ENCODE measurements at places on chromosomes 13 and 19.

DNA sequence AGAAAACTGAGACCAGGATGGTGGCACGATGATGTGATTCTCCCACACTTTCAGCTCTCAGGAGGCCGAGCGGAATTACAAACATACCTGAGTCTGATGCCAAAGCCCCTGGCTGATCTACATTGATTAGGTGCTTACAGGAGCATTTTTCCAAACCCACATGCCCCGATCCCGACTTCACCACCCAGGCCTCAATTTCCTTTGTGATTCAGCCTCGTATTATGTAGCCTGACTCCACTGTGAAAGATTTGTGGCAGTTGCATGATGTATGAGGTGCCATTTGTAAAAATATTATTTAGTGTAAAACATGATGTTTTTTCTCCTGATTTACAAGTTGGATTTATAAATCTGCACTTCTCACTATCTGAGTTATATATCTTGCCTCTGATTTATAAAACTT, 118.0 kb downstream of the TSHZ3 start:
- DNase-seq, result no peak

DNA sequence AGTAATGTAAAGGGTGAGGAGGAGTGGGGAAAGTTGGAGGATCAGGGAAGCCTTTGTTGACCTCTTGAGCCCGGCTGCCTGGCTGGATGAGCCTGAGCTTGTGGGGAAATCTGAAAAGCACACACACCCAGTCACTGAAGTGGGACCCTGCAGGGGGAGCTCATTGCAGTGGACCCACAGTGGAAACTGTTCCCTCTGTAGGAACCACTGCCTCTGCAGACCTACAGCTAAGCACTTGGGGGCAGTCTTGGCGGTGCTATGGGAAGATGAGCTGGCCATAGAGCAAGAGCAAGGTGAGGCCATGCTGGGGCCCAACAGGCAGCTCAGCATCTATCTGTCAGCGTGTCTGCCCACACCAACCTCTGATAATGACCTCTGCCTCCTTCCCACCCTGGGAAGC, 294.8 kb downstream of the TSHZ3 start:
- DNase-seq, result peak; percentile 6

DNA sequence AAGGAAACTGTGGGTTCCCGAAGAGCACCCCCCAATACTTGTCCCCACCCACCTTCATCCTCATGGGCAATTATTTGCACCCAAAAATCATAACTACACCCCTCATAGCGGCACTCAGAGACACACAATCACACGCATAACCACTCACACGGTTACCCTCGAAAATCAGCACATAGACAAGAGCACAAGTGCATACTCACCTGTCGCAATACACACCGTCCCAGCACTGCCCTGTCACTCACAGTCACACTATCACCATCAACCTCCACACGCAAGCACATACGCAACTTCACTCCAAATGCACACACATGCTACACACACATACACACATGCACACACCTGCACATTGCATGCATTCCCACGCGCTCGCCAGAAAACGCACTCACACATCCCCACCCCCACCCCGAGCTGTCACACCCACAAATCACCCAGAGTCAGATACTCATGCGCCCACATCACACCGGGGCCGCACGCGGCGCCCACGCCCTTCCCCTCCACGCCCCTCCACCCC, 535 bp downstream of the COL5A3 start:
- no peak for DNase-seq

DNA sequence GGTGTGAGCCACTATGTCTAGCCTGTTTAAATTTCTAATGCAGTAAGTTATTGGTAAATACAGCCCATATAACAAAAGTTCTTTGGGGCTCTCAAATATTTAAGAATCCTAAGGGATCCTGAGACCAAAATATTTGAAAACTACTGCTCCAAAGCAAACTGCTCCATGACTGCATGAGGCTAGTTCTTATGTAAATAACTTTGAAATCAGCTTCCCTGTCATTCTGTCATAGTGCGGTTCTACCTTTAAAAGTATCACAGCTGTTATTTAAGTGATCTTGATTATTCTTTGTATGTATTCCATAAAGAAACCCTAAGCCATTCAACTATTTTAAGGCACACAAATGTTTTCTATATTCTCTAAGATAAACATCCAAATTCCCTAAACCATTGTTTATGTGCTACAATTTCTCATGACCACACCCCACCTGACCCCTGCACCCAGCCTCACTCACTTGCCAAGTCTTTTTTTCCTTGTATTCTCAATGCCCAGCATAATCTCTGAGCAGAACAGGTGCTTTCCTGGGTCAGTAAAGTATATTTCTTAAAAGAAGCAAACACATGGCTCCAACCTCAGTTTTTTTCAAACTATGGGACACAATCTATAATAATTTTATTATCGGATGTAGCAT, 146.6 kb downstream of the RNF17 start:
- no peak for DNase-seq

- DNase-seq, result no peak
Observed at GRCh38 chr13:85140192-85140591, 659.0 kb downstream of the SLITRK6 start.

DNA sequence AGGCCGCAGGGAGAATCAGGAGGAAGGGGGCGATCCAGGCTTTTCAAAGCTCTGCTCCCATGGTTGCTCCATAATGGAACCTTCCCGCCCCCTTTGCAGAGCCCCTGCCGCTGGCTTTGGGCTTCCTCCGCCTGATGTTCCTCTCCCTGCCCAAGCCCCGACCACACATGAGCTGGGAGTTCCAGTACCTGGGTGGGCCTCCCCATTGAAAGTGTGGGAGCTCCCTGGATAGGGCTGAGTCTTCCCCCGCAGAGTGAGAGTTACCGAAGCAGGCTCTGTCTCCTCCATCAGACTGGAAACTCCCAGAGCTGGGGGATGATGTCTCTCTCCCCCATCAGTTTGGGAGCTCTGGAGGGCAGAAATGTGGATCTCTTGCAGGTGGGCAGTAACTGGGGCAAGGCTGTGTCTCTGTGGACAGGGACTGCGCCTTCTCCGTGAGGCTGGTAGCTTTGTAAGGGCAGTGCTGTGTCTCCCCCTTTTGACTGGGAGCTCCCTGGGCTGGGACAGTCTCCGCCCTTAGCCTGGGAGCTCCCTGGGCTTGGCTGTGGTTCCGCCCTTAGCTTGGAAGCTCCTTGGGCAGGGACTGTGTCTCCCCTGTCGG, 722 bp downstream of the DCAF15 start:
- DNase-seq, result no peak

DNA sequence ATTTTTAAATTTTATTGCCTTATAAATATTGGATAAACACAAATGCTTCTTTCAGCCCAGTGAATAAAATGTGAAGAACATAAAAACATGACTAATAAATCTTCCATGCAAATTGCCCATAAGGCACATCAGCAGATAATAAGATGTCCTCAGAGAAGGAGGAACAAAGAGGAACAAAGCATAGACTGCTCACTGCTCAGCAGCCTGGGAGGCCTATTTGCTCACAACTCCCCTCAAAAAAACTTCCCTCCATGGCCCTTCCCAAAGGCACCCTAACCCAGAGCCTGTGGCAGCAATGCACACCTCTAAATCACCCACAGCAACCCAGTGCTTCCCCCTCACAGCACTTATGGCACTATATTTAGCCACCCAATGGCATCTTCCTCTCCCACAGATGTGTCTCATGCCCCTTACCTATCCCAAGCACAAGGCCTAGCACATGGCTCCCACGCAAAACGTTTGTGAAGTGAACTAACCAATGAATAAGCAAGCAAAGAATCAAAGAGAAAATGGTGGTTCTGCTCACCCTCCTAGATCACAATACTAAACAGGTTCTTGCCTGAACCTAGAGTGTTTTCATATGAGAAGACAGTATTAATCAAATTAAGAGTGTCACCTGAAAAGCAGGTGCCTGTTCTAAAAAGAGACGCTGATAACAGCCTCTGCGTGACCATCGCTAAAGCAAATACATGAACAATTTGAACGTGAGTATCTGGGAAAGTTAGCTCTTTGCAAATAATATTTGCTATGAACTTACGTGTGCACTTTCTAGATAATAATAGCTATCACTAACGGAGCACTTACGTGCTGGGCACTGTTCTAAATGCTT, 96.9 kb downstream of the TBC1D4 start:
- DNase-seq, result no peak

GRCh38 chr19:33416307-33417215, 43.1 kb downstream of the CEBPG start:
- peak; percentile 13 for DNase-seq

GRCh38 chr19:38375098-38375493, 725 bp downstream of the PSMD8 start:
- no peak for DNase-seq

DNA sequence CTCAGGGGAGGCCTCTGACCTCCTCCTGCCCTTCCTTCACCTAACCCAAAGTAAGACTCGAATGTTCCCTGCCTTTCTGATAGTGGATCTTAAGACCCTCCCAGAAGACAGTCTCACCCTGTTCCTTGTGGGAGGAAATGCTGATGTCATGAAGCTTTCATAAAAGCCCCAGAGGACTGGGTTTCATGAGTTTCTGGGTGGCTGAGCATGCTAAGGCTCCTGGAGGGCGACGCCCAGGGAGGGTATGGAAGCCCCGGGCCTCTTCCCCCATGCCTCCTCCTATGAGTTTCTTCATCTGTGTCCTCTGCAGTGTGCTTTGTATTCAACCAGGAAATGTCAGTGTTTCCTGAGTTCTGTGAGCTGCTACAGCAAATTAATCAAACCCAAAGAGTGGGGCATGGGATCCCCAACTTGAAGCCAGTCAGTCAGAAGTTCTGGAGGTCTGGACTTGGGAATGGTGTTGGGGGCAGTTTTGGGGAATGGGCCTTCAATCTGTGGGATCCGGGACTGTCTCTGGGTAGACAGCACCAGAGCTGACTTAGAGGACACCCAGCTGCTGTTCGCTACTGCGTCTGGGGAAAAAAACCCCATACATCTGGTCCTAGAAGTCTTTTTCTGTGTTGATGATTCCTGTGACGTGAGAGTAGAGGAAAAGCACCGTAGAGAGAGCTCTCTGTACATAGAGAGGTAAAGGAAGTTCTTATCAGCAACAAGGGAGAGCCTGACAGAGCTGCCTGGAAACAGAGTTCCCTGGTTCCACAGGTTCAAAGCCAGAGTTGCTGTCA, 2.0 kb upstream of the LILRB2 start:
- no peak for DNase-seq

DNA sequence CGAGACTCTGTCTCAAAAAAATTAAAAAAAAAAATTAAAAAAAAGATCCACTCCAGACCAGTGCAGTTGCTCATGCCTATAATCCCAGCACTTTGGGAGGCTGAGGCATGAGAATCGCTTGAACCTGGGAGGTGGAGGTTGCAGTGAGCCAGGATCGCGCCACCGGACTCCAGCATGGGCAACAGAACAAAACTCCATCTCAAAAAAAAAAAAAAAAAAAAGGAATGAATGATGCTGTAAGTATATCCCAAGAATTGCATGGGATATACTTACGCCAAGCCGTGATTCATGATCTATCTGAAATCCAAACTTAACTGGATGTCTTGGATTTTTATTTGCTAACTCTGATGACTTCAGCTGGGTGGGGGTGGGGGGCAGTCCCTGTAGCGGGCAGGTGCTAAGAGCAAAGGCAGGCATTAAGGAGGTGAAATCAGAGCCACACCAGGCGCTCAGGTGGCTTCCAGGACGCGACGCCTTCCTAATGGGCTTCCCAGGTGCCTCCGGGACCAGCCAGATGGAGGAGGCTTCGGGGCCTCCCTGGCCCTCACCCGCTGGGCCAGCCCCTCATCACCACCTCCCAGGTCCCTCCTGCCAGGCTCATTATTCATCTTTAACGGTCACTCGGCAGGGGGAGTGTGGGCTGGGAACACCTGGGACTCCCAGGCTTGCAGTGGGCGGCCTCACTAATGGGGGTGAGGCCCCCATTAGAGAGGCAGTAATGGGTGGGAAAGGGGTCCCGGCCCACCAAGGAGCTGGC, 11.4 kb upstream of the FUT5 start:
- no peak for DNase-seq

GRCh38 chr19:15562861-15563260, 52.2 kb upstream of the CYP4F8 start:
- DNase-seq, result no peak

GRCh38 chr13:111153977-111154332, 38.8 kb downstream of the ARHGEF7 start:
- DNase-seq, result no peak

DNA sequence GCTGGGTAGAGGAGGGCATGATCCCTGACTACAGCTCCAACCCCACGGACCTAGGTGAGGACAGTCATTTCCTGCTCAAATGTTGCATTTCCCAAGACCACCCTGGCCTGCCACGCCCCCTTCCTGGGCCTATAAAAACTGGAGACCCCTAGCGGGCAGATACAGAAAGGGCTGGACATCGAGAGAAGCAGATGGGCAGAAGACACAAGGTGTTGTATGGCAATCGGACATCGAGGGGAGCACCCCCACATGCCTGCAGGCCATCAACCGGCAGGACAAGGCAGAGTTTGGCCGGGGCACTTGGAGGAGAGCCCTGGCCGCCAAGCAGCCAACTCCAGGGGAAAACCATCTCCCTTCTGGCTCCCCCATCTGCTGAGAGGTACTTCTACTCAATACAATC, 746.4 kb downstream of the PCDH9 start:
- DNase-seq, result no peak

DNA sequence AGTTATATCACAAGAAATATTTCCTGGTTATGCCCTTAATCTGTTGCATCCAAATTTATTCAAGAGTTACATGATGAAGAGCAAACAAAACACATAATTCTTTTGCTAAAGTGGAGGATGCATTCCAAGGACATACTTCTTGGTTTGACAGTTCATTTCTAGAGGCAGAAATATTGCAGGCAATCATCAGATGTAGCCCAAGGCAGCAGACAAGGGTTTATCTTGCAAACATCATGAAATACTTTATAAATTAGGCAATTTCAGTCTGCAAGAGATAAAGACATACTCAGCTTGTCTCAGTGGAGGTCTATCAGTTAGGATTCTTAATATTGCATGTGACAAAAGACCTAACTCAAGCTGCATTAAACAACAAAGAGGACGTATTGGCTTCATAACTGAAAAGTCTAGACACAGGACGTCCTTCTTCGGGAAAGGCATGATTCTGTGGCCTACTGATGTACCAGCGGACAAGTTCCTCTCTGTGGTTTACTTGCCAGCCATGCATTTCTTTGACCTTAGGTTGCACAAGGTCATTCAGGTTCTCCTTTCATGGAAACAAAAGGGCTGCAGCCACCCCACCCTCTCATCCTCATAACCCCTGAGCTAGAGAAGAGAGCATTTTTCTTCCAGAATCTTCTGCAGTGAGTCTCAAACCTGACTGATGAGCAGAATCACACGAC, 204.1 kb downstream of the KATNAL1 start:
- DNase-seq, result no peak

DNA sequence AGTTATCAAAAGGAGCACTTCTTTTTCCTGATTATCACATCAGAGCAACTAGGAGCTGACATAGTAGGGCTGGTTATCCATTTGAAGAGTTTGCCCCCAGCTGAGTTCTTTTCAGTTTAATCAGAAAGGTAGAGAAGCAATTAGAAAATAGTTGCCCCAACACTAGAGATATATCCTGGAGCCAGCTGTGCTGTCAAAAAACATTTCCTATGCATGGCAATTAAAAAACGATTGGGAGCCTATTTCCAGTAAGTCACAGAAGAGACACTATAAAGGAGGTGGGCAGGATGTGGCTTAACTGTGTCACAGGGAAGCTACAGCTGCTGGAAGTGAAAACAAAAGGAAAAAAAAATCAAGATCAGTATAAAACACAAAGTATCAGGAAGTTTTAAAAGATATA, 155.7 kb upstream of the SLITRK1 start:
- no peak for DNase-seq

- DNase-seq, result no peak
Observed at GRCh38 chr13:45511310-45512097, 46.8 kb downstream of the COG3 start.

Measured in LNCaP clone FGC (cell line).